HAP-1 (cell line): ENCODE measurements at places on chromosomes 1 and 21.

DNA sequence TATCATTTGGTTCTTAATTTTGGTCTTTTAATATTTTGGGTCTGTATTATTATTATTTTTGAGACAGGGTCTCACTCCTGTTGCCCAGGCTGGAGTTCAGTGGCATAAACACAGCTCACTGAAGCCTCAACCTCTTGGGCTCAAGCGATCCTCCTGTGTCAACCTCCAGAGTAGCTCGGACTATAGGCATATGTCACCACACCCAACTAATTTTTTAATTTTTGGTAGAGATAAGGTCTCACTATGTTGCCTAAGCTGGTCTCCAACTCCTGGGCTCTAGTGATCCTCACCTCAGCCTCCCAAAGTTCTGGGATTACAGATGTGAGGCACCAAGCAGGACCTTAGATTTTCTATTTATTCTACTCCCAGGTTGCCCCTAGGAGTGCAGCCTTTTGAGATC is 2.7 kb upstream of the ILF2 start:
- DNase-seq: no peak

DNA sequence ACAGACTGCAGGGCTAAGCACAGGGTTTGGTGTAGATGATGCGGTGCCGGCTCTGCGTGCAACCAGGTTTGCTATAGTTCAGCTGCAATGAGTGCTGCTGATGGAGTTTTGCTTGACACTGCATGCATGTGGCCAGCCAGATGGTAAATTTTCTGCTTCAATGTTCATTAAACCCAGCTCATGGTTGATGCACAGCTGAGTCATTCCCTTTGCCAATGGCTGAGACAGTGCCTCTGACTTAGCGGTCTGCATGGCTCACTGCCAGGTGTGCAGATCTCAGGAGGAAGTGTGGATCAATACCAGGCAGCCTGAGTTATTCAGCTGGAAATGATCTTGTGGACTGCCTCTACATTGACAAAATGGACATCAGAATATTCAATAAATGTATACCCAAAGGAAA is 172.7 kb upstream of the ZP4 start:
- DNase-seq: no peak

GRCh38 chr1:49102752-49103151 is 326.1 kb upstream of the BEND5 start:
- DNase-seq: no peak

- DNase-seq: no peak
These were observed 44.5 kb downstream of the TNFSF4 start for GRCh38 chr1:173162601-173163000.

GRCh38 chr1:33255347-33256220 is 708 bp upstream of the ZNF362 start:
- DNase-seq: peak; percentile 76

DNA sequence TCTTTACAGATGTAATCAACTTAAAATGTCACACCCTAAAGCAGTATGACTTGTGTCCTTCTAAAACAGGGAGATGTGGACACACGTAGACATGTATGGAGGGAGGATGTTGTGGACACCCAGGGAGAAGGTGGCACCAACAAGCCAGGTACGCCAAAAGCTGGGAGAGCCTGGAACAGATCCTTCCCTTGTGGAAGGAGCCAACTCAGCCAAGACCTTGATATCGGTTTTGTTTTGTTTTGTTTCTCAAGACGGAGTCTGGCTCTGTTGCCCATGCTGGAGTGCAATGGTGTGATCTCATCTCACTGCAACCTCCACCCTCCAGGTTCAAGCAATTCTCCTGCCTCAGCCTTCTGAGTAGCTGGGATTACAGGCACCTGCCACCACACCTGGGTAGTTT is 45.6 kb downstream of the CHAF1B start:
- DNase-seq: no peak
